ENCODE measurements at places on chromosomes 7 and 10. TPM values are rescaled to one million over a fixed set of nuclear protein-coding genes. Genes with fewer than 3 reads are reported as not detected.

GRCh38 chr10:133117688-133118071, 30.0 kb downstream of the ADGRA1 start:
- no peaks in the 10 kb centered on the region for H3K36me3 ChIP-seq
- no peak for DNase-seq
- H3K4me1 ChIP-seq, result peaks cover 6% of the 10 kb centered on the region
- H3K27ac ChIP-seq, result no peak overlapping the region
- peaks cover under 1% of the 10 kb centered on the region for H3K27me3 ChIP-seq

- H3K4me1 ChIP-seq, result no peaks in the 10 kb centered on the region
- DNase-seq, result no peak
- no peak overlapping the region for H3K4me3 ChIP-seq
- no peaks in the 10 kb centered on the region for H3K36me3 ChIP-seq
- H3K27me3 ChIP-seq, result peaks cover 11% of the 10 kb centered on the region
- H3K27ac ChIP-seq, result no peak overlapping the region
Measured at GRCh38 chr7:131919920-131920709, 363.7 kb upstream of the PODXL start.

GRCh38 chr10:101631821-101632475, 43.8 kb downstream of the DPCD start:
- DNase-seq, result no peak
- peaks cover 26% of the 10 kb centered on the region for H3K4me1 ChIP-seq
- H3K27me3 ChIP-seq, result no peaks in the 10 kb centered on the region
- H3K4me3 ChIP-seq, result no peak overlapping the region
- no peaks in the 10 kb centered on the region for H3K36me3 ChIP-seq
- peak overlapping the region; percentile 13 for H3K27ac ChIP-seq

GRCh38 chr10:101880232-101880573, 36.6 kb upstream of the KCNIP2 start:
- no peak for DNase-seq
- no peak overlapping the region for H3K4me3 ChIP-seq
- H3K27me3 ChIP-seq, result no peaks in the 10 kb centered on the region
- H3K27ac ChIP-seq, result no peak overlapping the region

- H3K27me3 ChIP-seq, result peaks cover 30% of the 10 kb centered on the region
- no peak overlapping the region for H3K27ac ChIP-seq
- no peak for DNase-seq
- no peaks in the 10 kb centered on the region for H3K4me1 ChIP-seq
- H3K4me3 ChIP-seq, result no peak overlapping the region
Measured at GRCh38 chr7:45363669-45364068, 206.1 kb downstream of the RAMP3 start.

DNA sequence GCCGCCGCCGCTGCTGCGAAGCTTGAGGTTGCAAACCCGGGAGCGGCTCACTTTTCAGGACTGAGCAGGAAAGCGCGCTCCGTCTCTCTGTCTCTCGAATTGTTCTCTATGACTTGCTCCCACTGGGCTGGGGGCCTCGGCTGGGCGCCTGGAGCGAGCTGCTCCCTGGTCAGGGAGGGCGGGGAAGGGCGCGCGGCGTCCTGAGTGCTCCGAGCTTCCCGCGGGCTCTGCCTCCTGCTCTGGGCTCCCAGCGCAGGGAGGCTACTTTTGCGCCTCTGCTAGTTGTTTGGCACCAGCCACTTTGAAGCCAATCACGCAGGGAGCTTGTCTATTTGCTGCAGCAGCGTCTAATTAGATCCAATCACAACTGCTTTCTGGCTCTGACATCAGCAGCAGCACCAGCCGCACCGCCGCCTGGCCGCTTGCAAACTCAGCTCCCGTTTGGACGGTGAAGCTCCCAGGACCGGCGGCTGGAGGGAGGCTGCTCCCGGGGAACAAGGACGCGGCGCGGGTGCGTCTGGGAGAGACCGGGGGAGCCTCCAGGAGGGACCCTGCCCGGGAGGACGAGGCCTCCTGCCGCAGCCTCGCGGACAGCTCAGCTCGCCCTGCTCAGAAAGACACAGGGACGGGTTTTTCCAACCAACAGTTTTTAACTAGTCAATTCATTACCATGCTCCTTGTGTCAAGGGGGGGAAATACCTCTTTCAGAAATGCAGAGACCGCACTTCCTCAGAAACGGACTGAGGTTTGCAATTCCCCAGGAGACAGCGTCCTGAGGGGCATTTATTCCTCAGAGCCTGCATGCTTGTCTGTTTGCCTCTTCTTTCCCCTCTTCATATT, at the start of gene ADARB2:
TSS of gene ADARB2 (minus strand) at position 304 of the 840 bp plus-strand sequence.
- H3K36me3 ChIP-seq, result no peaks in the 10 kb centered on the region
- no peaks in the 10 kb centered on the region for H3K4me1 ChIP-seq
- H3K27me3 ChIP-seq, result peaks cover 35% of the 10 kb centered on the region
- no peak within 1 kb of the TSS for H3K27ac ChIP-seq
- no peak for DNase-seq
- no peak within 1 kb of the TSS for H3K4me3 ChIP-seq

DNA sequence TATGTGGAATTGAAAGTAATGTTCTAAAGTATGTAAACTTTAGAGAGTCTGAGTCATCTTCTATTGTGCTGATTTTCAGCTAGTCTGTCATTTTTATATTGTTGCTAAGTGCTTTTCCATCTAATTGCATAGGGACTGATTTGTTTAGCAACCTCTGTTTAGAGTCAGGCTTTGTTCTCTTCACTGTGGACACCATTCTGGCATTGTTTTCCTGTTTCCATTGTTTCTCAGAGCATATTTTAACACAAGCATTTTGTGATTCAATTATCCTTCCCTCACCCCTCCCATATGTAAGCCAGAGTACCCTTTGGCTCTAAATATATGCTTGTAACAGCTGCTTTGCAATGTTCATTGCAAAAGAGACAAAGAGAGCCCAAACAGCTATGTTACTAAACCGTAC, 748.4 kb upstream of the PHF14 start:
- H3K27ac ChIP-seq, result no peak overlapping the region
- no peaks in the 10 kb centered on the region for H3K36me3 ChIP-seq
- H3K27me3 ChIP-seq, result no peaks in the 10 kb centered on the region
- DNase-seq, result no peak
- no peak overlapping the region for H3K4me3 ChIP-seq

DNA sequence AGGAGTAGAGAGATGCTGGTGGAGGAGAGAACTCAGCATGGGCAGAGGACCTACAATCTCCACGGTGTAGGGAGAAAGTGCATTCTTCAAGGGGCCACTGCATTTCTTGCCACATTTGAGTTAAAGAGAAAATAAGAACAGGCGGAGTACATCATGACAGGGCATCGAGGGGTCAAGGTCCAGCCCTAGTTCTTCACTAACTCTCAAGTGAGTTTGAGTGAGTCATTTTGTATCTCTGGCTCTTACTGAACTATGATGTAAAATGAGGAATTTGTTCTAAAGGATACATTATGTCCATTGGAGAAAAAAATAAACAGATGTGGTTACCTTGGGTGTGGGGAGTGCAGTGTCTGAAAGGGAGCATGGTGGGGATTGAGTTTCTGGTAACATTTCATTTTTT, 182.9 kb downstream of the XPNPEP1 start:
- H3K36me3 ChIP-seq, result no peaks in the 10 kb centered on the region
- no peak overlapping the region for H3K27ac ChIP-seq
- H3K4me1 ChIP-seq, result no peaks in the 10 kb centered on the region
- no peak overlapping the region for H3K4me3 ChIP-seq
- DNase-seq, result no peak

GRCh38 chr7:158353606-158354570, 233.7 kb downstream of the PTPRN2 start:
- no peak overlapping the region for H3K27ac ChIP-seq
- H3K4me1 ChIP-seq, result no peaks in the 10 kb centered on the region
- no peak overlapping the region for H3K4me3 ChIP-seq
- no peak for DNase-seq
- H3K27me3 ChIP-seq, result peaks cover 20% of the 10 kb centered on the region
- peaks cover 6% of the 10 kb centered on the region for H3K36me3 ChIP-seq

GRCh38 chr7:122550545-122550944, 148.4 kb downstream of the RNF133 start:
- no peaks in the 10 kb centered on the region for H3K27me3 ChIP-seq
- no peak for DNase-seq
- no peaks in the 10 kb centered on the region for H3K4me1 ChIP-seq
- no peaks in the 10 kb centered on the region for H3K36me3 ChIP-seq
- no peak overlapping the region for H3K4me3 ChIP-seq

- peaks cover 6% of the 10 kb centered on the region for H3K4me1 ChIP-seq
- no peak overlapping the region for H3K4me3 ChIP-seq
- H3K27me3 ChIP-seq, result peaks cover 12% of the 10 kb centered on the region
- H3K36me3 ChIP-seq, result no peaks in the 10 kb centered on the region
- no peak overlapping the region for H3K27ac ChIP-seq
- DNase-seq, result no peak
Measured at GRCh38 chr10:31584876-31585275, 265.9 kb downstream of the ZEB1 start.

DNA sequence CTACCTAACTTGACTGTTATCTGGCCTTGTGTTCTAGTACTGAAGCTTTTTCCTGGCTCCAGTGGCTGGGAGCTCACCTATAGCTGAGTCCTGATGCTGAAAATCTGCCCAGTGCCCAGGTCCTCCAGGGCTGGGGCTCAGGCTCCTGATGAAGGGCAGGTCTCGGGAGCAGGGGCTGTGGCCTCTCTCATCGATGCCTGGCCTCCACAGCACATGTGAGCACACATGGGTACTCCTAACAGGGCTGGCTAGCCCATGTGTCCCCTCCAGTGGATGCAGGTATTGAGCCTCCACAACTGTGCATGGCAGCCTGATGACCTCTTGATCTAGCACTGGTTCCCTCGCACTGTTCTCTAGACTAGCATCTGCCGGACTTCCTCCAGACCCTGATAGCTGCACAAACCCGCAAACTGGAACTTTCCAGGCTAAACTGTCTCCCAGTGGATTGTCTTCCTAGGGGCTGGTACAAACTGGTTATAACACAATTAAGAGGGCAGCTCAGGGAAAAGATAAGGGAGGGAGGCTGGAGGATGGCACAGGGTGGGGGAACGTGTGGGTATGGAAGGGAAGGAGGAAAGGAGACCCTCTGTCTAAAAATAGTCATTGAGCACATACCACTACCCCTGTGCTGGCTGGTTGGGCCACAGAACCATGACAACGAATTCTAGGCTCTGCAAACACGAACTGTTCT, 35.1 kb downstream of the PLAC9 start:
- H3K27ac ChIP-seq, result no peak overlapping the region
- peaks cover 10% of the 10 kb centered on the region for H3K36me3 ChIP-seq
- DNase-seq, result no peak
- H3K4me3 ChIP-seq, result no peak overlapping the region
- no peaks in the 10 kb centered on the region for H3K27me3 ChIP-seq

DNA sequence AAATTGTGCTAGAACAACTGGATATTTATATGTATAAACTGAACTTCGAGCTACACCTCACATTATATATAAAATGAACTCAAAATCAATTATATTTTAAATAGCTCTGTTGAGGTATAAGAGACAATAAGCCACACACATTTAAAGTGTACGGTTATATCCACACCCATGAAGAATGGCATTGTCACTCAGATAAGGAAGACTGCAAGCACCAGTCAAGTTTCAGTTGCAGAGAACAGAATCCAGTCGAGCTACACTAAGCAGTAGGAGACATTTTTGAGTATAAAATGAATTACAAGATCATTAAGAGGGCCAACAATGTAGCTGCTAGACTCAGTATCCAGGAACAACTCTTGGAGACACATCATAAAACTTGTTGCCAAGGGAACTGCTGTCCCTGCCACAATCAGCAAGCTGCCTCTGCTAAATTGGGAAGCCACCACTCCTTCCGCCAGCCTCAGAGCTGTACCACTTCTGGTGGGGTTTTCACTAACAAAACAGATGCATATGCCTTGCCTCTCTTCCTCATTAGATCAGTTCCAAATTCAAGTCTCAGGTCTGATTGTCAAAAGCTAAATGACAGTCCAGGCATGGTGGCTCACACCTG, 19.6 kb upstream of the GPNMB start:
- H3K27me3 ChIP-seq, result peaks cover 12% of the 10 kb centered on the region
- no peaks in the 10 kb centered on the region for H3K4me1 ChIP-seq
- no peaks in the 10 kb centered on the region for H3K36me3 ChIP-seq
- DNase-seq, result no peak
- no peak overlapping the region for H3K27ac ChIP-seq
- no peak overlapping the region for H3K4me3 ChIP-seq

GRCh38 chr7:72709909-72710308, 118.1 kb downstream of the TYW1B start:
- H3K27ac ChIP-seq, result no peak overlapping the region
- no peaks in the 10 kb centered on the region for H3K27me3 ChIP-seq
- H3K36me3 ChIP-seq, result peaks cover 10% of the 10 kb centered on the region

GRCh38 chr10:692682-693351, 3.3 kb upstream of the DIP2C start:
- no peak overlapping the region for H3K27ac ChIP-seq
- H3K4me1 ChIP-seq, result peaks cover 7% of the 10 kb centered on the region
- peaks cover 59% of the 10 kb centered on the region for H3K27me3 ChIP-seq
- H3K4me3 ChIP-seq, result no peak overlapping the region
- no peaks in the 10 kb centered on the region for H3K36me3 ChIP-seq
- no peak for DNase-seq

DNA sequence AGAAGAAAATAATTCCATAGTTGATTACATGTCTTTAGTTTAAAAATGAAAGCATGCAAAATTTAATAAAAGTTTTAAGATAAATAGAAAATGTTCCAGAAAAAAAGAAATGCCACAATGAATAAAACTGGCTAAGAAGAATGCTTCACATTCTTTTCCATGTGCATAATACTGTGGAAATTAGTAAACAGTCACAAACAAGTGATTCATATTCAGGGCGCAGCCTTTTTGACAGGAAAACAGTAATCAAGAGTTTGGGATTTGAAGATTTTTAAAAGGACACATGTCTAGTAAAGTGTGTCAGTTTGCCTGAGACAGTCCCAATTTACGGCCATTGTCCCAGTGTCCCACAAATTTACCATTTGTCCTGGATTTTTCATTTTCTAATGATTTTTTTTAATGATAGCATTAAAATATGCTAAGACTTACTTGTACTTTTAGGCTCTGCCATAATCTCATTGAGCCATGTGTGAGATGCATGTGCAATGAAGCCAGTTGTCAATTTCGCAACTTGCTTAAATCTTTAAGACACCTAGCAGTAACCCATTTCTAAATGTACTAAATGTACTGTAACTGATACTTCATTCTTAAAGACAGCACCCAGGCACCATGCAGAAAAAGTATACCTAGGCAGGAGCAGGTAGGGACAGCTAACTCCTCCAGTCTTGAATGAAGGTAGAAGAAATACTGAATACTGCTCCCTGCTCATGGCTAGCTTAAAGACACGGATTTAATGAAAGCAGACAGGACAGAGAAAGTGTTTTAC, 46.9 kb downstream of the ZNF438 start:
- no peak for DNase-seq
- peaks cover 8% of the 10 kb centered on the region for H3K36me3 ChIP-seq
- H3K4me1 ChIP-seq, result peaks cover 13% of the 10 kb centered on the region
- H3K27ac ChIP-seq, result peak overlapping the region; percentile 60

GRCh38 chr10:29199941-29200679, 88.8 kb upstream of the LYZL1 start:
- H3K4me3 ChIP-seq, result no peak overlapping the region
- DNase-seq, result no peak
- no peak overlapping the region for H3K27ac ChIP-seq

TRPV5 gene
- total RNA-seq, result not detected

FAM25C gene
- not detected for total RNA-seq

AKR1D1 gene
- total RNA-seq, result not detected

TWIST1 gene
- not detected for total RNA-seq

GLI3 gene
- 1.1 TPM for total RNA-seq

WNT2 gene
- not detected for total RNA-seq
